ENCODE measurements at places on chromosomes 13 and 19.

GRCh38 chr19:13920940-13921747, 15.1 kb downstream of the CC2D1A start:
- DNase-seq = peak; percentile 71

DNA sequence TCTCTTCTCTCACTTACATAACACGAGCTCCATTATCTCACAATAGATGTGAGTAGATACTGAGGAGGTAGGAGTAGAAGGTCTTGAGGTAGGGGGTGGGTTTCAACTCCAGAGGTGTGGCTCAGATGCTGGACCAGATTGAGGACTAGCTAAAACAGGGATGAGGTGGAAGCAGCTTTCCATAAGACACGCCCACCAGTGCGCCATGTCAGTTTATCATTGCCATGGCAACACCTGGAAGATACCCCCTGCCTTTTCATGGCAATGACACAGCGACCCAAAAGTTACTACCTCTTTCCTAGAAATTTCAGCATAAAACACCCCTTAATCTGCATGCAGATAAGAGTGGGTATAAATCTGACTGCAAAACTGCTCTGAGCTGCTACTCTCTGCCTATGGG, 44.1 kb downstream of the KCTD15 start:
- no peak for DNase-seq

DNA sequence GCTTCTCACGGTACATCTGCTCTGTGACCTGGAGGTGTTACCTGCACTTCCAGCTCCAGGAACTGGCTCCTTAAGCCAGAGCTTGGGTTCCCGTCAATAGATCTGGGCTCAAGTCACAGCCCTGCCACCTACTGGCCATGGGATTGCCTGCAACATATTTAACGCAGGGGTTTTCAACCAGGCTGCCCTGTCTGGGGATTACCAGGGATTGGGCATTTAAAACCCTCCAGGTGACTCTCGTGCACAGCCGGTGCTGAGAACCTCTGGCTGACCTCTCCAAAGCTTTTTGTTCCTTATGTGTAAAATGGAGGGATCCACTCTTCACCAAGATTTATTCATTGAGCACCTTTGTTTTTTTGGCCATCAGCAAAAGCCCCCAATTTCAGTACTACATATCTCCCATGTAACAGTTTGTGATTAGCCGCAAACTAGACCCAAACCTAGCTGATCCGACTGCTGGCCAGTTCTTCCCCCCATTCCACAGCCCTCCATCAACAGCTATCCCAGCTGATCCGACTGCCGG, 76.6 kb upstream of the STK24 start:
- peak; percentile 82 for DNase-seq

DNA sequence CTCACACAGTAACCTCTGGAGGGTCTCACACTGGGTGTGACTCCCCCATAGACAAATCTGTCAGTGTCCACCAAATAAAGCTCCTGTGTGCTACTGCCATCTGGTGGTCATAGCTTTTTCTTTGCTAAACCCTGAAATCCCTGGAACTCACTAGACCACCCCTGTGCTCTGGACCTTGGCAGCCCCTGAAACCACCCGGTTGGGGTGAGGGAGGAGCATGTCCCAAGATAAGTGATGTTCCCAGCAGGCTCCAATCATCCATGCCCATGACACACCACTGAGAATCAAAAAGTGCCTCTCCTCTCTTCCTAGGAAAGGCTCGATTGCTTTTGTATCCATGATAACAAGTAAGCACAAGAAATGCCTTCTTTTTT, 6.5 kb upstream of the HSD17B14 start:
- DNase-seq = peak; percentile 73

- DNase-seq = no peak
Observed at GRCh38 chr13:25429466-25429865, 57.7 kb downstream of the ATP8A2 start.

GRCh38 chr13:109454167-109454917, 332.0 kb downstream of the IRS2 start:
- no peak for DNase-seq

- peak; percentile 18 for DNase-seq
Observed at GRCh38 chr19:38647966-38648768, 718 bp downstream of the ACTN4 start.

DNA sequence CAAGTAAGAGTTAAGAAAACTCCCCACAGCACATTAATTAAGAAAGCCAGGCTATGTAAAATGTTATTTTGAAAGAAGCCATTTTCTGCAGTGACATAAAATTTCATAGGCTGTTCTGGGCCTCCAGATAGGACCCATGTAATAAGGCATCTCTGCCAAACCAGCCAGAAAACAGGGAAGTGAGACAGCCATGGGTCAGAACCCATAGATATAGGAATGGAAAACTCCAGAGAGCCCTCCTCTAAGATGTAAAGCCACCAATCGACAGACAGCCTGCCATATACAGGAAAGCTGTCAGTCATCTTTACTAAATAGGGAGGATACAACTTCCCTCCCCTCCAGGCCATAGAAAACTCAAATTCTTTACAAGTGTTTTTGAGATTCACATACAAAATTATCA, 493.3 kb downstream of the COG6 start:
- no peak for DNase-seq

- no peak for DNase-seq
Observed at GRCh38 chr19:24098359-24098758, 11.4 kb downstream of the ZNF254 start.

- peak; percentile 92 for DNase-seq
Observed at GRCh38 chr19:16025108-16026101, 50.9 kb upstream of the TPM4 start.

DNA sequence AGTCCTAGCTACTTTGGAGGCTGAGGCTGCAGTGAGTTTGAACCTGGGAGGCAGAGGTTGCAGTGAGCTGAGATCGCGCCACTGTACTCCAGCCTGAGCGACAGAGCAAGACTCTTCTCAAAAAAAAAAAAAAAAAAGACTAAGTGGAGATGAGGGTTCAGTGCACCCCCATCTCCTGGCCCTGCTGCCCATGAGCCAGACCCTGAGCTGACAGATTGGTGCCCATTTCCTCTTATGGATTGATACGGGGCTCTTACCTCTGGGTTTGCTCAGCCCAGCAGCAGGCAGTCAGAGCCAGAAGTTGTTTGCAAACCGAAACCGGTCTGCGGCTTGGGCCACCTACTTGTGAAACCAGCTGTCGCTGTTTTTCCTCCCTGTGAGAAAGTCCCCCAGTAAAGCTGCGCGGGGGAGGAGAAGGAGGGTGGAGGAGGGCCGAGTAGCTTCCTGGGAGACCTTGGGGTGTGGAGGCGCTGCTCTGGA, 36.9 kb downstream of the ARRDC2 start:
- DNase-seq = peak; percentile 54

- DNase-seq = peak; percentile 63
Observed at GRCh38 chr13:33487575-33488243, 202.2 kb upstream of the STARD13 start.

DNA sequence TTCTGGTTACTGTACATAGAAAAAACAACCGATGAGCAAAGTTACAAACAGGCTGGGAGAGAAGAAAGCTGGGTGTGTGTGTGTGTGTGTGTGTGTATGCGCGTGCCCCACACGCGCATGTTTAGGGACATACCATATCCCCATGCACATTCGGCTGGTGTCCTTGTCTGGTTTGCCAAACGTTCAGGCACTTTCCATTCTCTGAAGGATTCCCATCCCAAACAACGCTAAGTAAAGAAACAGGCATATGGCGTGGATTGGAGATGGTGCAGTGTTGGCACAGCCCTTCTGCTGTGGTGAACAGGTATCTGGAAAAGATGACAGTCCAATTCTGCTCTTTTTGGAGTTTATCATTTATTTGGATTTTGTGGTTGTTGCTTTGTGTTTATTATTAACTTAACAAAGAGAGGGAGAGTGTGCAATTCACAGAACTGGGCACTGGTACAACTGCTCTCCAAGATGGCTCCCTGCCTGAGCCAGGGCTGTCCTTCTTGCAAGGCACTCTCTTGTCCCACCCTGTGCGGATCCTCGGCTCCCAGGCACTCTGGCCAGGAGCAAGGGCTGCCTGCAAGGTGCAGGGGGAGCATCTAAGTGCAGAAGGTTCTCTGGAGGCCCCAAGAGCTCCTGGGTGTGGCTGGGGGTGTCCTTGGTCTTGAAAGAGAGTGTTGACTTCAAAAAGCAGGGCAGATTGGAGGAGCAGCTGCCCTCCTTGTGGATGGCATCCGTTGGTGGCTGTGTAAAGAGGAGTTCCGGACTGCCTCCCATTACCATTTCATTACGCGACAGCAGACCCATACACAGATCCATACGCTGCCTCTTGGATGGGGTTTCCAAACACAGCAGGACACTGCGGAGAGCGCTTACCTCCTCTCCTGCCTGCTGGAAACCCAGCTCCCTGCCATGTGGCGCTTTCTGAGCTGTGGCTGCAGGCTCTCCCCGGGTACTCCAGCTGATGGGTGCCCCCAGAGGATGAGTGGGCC, 263.1 kb downstream of the ZNF536 start:
- DNase-seq = no peak

All from ELR (cell line).